ENCODE measurements at places on chromosomes 3 and 15. TPM values are rescaled to one million over a fixed set of nuclear protein-coding genes. Genes with fewer than 3 reads are reported as not detected.

- no peak overlapping the region for H3K27ac ChIP-seq
- no peaks in the 10 kb centered on the region for H3K36me3 ChIP-seq
- 0 out of 2 replicates have a peak, but pooled peaks cover 3% of the 10 kb centered on the region for H3K4me1 ChIP-seq
- no peak for DNase-seq
Measured at GRCh38 chr3:61669668-61670299, 108.4 kb downstream of the PTPRG start.

DNA sequence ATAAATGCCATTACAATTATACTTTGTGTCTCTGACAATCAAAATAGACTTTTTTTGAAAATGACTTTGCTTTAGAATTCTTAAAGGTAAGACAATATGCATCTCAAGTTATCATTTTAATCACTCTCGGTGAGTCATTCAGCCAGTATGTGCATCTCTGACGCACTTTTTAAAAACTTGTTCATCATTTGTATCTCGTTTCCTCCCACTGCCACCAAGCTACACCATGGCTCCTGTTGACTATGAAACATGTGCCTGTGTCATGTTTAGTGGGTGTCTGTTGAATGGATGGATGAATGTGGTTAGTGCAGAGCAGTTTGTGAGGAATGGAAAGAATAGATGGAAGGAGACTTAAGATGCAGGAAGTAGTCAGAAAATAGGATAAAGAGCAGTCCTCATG lies 68.6 kb downstream of the ARPP21 start:
- no peak for DNase-seq
- no peak overlapping the region for H3K27ac ChIP-seq
- H3K36me3 ChIP-seq, result no peaks in the 10 kb centered on the region
- H3K4me3 ChIP-seq, result no peak overlapping the region

Gene C3orf49
- not detected for total RNA-seq

Gene PLCD1
- 4.8 TPM for total RNA-seq

Gene TRPM1
- total RNA-seq, result 0.08 TPM

DNA sequence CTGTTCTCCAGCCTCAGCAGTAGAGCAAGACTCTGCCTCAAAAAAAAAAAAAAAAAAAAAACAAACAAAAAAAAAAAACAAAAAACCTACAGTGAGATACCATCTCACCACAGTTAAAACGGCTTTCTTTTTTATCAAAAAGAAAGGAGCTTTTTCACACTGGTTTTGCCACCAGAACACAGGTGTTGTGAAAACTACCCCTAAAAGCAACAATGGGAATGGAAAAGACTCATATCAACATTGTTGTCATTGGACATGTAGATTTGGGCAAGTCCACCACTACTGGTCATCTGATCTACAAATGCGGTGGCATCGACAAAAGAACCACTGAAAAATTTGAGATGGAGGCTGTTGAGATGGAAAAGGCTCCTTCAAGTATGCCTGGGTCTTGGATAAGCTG lies 24.8 kb upstream of the SLC25A38 start:
- no peaks in the 10 kb centered on the region for H3K36me3 ChIP-seq
- no peaks in the 10 kb centered on the region for H3K4me1 ChIP-seq
- no peak overlapping the region for H3K27ac ChIP-seq
- DNase-seq, result no peak

- H3K4me3 ChIP-seq, result no peak overlapping the region
- DNase-seq, result no peak
- H3K27ac ChIP-seq, result no peak overlapping the region
- H3K36me3 ChIP-seq, result no peaks in the 10 kb centered on the region
- no peaks in the 10 kb centered on the region for H3K4me1 ChIP-seq
- H3K27me3 ChIP-seq, result no peaks in the 10 kb centered on the region
Measured at GRCh38 chr3:19013879-19014278, 134.4 kb upstream of the KCNH8 start.

GRCh38 chr3:139105154-139105702 lies 60.5 kb upstream of the PRR23C start:
- no peak for DNase-seq
- no peaks in the 10 kb centered on the region for H3K27me3 ChIP-seq

GRCh38 chr3:142929109-142929508 lies 34.4 kb downstream of the PAQR9 start:
- no peaks in the 10 kb centered on the region for H3K27me3 ChIP-seq
- H3K4me1 ChIP-seq, result no peaks in the 10 kb centered on the region
- H3K27ac ChIP-seq, result no peak overlapping the region
- no peaks in the 10 kb centered on the region for H3K36me3 ChIP-seq
- no peak overlapping the region for H3K4me3 ChIP-seq

Gene TRH
- not detected for total RNA-seq

GRCh38 chr3:32303399-32303747 lies 64.9 kb downstream of the CMTM8 start:
- no peak for DNase-seq
- H3K36me3 ChIP-seq, result no peaks in the 10 kb centered on the region
- H3K27me3 ChIP-seq, result no peaks in the 10 kb centered on the region

Gene CD200R1
- total RNA-seq, result not detected

Gene GABRG3
- total RNA-seq, result not detected

GRCh38 chr3:186669378-186670084 lies 3.7 kb downstream of the HRG start:
- H3K27me3 ChIP-seq, result no peaks in the 10 kb centered on the region
- DNase-seq, result no peak
- no peaks in the 10 kb centered on the region for H3K4me1 ChIP-seq
- H3K36me3 ChIP-seq, result no peaks in the 10 kb centered on the region
- no peak overlapping the region for H3K27ac ChIP-seq

DNA sequence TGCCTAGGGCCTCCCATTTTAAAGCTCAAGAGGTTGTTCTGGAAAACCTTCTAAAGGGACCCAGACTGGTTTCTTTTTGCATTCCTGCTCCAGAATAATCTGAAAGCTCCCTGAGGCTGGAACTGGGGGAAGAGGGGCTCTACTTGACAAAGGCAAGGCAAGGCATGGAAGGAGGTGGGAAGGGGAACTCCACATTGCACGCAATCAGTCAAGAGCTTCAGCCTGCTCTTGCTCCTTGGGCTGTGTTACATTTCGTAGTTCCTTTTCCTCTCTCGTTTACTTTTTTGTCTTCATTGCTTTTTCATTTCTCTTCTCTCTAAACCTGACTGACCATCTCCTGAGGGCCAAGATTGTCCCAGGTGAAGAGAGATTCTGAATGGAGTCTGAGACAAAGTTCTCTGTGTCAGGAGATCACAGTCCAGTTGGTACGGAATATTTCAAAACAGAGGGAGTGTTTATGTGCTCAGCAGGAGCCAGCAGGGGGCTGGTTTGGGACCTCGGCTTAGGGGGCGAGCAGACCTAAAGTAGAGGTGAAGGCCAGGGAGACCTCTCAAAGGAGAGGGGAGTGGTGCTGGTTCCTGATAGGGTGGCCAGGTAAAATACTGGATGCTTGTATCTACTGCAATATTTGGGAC lies 6.0 kb upstream of the KCTD6 start:
- H3K4me3 ChIP-seq, result no peak overlapping the region
- H3K36me3 ChIP-seq, result no peaks in the 10 kb centered on the region
- H3K4me1 ChIP-seq, result peaks cover 13% of the 10 kb centered on the region
- no peaks in the 10 kb centered on the region for H3K27me3 ChIP-seq
- H3K27ac ChIP-seq, result no peak overlapping the region
- no peak for DNase-seq

DNA sequence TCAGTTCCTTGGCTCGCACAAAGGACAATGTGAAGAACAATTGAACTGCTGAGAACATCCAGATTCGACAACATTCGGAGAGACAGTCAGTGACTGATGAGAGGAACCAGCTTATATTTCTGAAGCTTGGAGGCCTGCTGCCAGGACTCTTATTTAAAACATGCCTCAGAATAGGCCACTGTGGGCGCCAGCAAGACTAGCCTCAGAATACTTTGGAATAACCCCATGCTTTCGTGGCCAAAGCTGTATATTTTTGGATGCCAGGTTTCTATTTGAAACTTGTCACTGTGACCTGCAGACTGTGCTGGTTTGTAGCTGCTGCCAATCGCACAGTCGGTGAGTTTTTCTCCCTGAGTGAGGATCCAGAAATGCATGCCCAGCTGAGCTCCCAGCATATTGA lies 129.9 kb upstream of the UBE3A start:
- no peak overlapping the region for H3K27ac ChIP-seq
- H3K27me3 ChIP-seq, result no peaks in the 10 kb centered on the region
- H3K4me1 ChIP-seq, result no peaks in the 10 kb centered on the region
- no peaks in the 10 kb centered on the region for H3K36me3 ChIP-seq
- no peak overlapping the region for H3K4me3 ChIP-seq

Gene CSK
- total RNA-seq, result 14.8 TPM

DNA sequence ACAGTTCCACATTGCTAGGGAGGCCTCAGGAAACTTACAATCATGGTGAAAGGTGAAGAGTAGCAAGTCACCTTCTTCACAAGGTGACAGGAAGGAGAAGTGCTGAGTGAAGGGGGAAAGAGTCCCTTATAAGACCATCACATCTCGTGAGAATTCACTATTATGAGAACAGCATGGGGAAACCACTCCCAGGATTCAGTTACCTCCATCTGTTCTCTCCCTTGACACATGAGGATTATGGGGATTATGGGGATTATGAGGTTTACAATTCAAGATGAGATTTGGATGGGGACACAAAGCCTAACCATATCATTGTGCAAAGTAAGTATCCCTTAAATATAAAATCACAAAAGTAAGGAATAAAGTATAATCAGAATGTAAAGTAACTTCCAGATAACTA lies 375.9 kb upstream of the NAALADL2 start:
- no peaks in the 10 kb centered on the region for H3K36me3 ChIP-seq
- no peaks in the 10 kb centered on the region for H3K4me1 ChIP-seq
- no peak overlapping the region for H3K4me3 ChIP-seq
- no peak overlapping the region for H3K27ac ChIP-seq
- no peaks in the 10 kb centered on the region for H3K27me3 ChIP-seq
- DNase-seq, result no peak

Gene XCR1
- not detected for total RNA-seq
